ENCODE measurements at places on chromosomes 7 and 10.

GRCh38 chr7:123494193-123494796, 40.1 kb downstream of the IQUB start:
- DNase-seq = no peak

- DNase-seq = no peak
Observed at GRCh38 chr7:151652111-151652510, 132.4 kb upstream of the RHEB start.

DNA sequence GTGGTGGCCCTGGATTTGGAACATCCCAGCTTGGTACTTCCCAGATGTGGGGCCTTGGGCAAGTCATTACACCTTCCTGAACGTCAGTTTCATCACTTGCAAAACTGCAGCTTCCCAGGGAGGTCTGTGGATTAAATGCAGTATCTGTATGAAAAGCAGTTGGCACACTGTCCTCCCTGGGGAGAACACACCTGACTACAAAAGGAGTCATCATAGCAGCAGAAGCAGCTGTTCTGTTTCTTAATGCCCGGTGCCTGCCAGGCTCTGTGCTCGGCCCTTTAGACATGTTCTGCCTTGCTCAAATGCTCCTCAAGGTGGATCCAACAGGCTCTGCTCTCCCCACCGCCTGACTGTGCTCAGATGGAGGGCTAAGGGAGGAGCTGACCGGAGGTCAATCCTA, 31.0 kb downstream of the CDCA7L start:
- DNase-seq = no peak

DNA sequence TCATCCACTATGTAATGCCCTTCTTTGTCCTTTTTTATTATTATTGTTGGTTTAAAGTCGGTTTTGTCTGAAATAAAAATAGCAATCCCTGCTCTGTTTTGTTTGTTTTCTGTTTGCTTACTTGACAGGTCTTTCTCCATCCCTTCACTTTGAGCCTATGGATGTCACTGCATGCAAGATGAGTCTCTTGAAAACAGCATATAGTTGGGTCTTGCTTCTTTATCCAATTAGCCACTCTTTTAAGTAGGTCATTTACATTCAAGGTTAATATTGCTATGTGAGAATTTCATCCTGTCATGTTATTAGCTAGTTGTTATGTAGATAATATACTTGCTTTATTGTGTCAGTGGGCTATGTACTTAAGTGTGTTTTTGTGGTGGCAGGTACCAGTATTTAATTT, 25.8 kb downstream of the COA1 start:
- DNase-seq = no peak

DNA sequence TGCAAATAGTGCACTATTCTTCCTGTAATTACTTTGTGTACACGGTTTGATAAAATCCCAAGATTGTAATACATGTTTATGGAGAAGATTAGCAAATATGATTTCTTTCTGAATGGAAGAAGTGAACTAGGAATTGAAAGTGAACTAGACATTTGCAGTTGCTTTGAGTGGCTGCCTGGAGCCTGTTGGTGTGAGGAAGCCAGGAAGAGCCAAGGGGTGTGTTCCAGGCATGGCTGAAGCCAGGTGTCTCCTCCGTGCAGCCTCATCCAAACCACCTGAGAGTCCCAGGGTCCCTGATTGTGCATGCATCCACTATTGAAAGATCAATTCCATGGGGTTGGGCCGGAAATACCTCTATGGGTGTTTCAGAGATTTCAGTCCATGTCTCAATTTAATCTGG, 253.1 kb upstream of the SHH start:
- no peak for DNase-seq

DNA sequence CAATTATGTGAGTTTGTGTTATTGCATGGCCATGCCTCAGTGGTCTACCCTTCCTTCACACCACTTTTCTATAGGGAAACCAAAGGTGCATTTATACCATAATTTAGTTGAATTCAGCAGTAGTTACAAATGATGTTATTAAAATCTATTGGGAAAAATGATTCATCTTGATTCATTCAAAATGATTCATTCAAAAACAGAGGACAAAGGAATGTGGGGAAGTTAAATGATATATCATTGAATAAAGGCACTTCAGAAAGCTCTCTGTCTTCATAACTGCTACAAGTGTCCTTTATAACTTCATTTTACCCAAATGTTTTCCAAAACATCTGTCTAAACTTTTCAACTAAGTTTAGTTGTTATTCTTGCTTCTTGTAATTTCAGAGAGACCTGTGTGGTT, 722.9 kb downstream of the GRM8 start:
- DNase-seq = no peak

GRCh38 chr10:987620-987869, 689 bp upstream of the GTPBP4 start:
- no peak for DNase-seq

- no peak for DNase-seq
Observed at GRCh38 chr10:44132361-44133289, 252.3 kb downstream of the CXCL12 start.

GRCh38 chr10:71740069-71740653, 20.6 kb upstream of the C10orf105 start:
- DNase-seq = no peak

DNA sequence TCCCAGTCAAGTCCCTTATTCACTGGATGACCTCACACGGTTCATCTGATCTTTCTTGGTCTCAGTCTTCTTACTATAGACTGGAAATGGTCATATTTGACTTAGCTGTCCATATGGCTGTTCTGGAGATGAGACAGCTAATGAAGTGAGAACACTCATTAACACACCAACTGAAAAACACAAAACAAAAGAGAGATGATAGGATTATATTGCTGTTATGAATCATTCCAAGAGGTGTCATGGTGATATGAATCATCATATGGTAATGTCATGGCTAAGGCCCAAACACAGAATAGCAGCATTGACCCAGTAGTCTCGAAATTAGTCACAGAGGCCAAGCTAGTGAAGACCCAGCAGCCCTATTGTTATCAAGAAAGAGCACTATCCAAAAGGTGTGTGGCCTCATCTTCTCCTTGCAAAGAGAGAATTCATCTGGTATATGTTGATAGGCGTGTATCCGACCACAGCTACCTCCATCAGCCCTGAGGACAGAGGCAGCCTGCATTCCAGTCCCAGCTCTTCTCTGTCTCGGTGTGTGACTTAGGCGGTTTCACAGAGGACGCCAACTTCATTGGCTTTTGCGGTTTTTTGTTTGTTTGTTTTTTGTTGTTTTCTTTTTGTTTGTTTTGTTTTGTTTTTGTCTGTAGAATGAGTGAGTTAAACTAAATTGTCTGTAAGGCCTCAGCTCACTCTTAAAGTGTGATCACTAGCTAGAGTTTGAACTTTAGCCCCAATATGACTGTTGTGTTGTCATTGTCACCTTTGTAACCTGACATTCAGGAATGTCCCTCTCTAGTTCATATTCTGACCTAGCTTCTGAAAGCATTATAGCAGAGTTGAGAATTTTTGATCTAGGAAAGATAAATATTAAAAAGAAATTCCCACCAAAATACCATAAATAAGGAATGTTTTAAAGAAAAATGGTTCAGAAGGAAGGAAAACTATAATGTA, 97.4 kb upstream of the PDCD4 start:
- no peak for DNase-seq

- DNase-seq = peak; percentile 70
Observed at GRCh38 chr7:99374111-99375064, at the start of gene ARPC1B. Gene ARPC1B, plus strand, starts transcription at chr7:99374730. Its CDS starts 10,985 bp downstream, at chr7:99385715.

DNA sequence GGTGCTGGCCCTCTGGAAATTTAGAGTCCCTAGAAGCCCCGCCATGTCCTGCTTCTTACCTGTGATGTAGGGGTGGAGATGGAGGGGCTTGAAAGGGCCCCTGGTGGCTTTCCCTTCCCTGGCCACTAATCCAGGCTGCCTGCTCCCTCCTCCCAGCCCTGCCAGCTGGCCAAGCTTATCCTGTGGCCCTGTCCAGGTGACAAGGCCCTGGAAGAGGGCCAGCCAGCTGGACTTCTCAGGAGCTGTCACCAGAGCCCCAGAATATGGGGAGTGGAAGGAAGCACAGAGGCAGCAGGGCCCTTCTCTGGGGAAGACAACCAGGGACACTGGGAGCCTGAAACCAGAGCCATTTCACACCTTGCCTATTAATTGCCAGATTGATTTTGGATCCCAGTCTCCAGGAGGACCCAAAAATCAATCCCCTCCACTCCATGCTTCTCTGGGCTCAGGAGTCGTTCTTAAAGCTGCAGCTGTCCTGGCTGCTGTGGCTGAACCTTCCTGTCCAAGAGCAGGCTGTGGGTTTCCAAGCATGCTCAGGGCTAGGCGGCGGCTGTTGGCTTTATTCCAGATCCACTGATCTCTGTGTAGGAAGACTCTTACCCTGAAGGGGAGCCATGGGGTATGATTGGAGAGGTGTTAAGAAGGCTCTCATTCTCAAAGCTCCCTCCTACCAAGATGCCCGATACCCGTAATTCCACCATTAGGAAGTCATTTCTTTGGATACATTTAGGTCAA, 52.6 kb upstream of the PCBD1 start:
- no peak for DNase-seq

DNA sequence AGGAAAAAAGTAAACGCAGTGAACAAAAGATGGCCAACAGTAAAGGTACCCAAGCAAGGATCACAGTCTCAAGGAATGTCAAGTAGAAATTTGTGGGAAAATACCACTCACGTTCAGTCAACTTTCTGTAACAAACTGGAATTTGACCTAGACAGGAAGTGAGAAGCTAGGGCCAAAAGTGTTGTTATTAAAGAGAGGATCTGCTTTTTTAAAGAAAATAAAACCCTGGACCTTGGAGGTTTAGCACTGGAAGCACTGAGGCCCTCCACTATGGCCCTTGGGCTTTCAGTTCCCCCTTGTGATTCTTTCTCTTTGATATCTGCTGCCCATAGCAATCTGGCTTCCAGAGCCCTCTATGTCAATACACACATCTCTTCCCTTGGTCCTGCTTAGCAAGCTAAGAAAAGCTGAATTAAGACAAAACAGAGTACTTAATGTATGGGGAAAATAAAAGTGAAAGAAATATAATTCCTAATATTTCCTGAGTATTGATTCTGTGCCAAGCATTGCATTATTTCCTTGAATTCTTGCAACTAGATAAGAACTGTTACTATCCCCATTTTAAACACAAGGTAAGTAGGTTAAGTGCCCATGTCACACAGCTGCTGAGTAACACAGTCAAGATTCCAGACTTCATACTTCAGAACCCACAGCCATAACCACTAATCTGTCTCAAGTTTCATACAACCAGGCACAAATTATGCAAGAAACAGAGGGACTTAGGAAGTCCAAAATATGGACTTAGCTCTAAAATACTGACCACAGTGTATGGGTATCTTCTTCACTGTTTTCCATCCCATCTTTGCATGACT, 2.6 kb upstream of the ZNF438 start:
- DNase-seq = no peak

DNA sequence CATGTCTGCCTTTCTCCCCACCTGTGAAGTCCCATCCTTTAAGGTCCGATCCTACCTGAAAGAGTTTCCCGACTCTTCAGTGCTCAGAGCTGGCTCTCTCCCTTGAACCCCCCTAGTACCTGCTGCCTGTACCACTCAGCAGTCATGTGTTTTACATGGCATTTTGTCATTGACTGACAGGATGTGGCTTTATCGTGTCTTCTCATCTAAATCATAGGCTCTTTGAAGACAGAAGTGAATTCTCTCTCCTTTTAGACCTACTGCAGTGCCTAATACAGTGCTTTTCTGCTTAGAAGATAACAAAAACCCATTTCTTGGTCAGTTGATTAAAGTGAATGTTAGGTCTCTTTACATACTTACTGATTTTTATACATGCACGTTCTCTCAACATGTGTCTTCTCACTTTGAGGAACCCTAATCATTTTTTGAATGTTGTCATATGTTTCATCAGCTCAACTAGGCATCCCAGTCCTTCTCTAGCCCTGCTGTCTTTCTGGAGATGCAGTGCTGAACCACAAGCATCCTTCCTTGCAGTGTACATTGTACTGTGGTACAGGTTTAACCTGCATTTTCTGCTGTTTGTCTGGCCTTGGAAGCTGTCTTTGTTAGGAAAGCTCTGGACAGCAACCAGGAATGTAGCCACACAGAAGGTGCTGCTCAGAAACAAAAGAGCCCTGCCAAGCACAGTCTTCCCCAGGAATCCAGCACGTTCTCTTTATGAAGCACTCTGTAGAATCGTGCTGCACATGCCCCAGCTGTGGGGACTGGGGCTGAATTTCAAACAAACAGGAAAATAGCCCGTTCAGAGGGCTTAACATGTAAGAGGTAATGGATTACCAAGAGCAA, 28.1 kb upstream of the LRRC4 start:
- no peak for DNase-seq

GRCh38 chr10:56370217-56371113, 9.4 kb upstream of the ZWINT start:
- DNase-seq = no peak

- no peak for DNase-seq
Observed at GRCh38 chr7:2926120-2926895, 82.2 kb upstream of the GNA12 start.

GRCh38 chr10:133353202-133353959, 4.4 kb downstream of the FUOM start:
- DNase-seq = no peak

GRCh38 chr7:126972571-126972970, 280.2 kb downstream of the GRM8 start:
- DNase-seq = no peak

GRCh38 chr7:1354661-1355567, 104.4 kb downstream of the MICALL2 start:
- DNase-seq = no peak

GRCh38 chr10:43839973-43840372, 191.3 kb upstream of the ZNF32 start:
- DNase-seq = no peak

DNA sequence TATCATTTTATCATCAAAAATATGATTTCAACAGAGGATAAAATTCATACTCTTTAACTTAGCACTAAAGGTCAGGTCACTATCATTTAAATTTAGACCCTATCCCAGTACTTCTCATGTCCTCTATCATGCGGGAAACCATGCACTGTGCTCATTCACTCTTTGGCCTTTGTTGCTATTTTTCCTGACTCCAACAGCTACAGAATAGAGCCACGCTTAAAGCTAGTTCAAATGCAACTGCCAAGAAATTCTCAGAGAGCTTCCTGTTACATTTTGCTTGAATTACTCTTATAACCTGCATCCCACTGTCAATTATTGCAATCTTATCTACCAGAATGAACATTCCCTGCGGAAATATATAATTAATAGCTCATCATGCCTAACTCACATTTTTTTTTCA, 58.3 kb downstream of the SEMA3A start:
- no peak for DNase-seq

- no peak for DNase-seq
Observed at GRCh38 chr7:38481401-38481800, 149.8 kb downstream of the AMPH start.

DNA sequence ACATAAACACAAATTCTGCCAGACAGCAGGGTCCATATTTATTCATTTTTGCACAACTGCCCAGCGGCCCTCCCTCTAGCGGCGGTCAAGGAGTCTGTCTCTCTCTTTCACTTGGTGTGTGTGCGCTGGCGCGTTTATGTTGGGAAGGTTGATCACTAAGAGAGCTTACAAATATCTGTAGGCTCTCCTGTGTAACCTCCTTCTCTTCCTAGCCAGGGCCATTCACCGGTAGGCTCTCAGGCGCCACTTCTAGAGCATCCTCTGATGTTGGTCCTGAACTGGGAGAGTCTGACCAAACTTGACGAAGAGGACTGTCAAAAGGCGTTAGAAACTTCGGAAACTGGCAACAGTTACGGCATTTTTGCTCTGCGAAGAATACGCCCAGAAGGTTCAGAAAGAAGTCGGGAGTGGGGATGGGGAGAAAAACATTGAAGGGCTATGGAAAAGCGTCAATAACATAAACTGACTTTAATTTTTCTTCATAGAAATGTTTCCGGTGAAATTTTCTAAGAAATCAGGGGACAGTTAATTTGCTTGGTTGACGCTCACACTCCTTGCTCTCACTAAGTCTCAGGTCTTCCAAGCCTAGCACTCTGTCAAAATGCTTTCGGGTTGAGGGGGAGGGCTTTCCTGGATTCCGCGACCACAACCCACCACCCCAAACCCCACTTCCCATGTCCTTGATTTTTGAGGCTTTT, 731.1 kb downstream of the ZWINT start:
- no peak for DNase-seq
